ENCODE measurements at places on chromosomes 11 and 22. TPM values are rescaled to one million over a fixed set of nuclear protein-coding genes. Genes with fewer than 3 reads are reported as not detected.

DNA sequence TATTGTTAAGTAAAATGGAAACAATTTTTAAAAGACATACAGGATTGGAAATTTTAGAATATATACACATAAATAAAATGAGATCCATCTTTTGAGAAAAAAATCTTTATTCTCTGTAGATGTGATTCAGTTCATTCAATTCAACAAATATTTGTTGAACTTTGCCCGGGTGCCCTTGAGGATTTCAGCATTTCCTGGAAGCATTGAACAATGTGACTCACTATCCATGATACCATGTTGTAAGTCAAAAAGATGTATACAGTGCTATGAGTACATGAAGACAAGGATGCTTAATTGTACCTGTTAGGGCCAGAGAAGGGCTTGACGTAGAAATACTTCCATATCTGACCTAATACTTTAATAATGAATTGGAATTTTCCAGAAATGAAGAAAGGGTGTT lies 353.7 kb downstream of the METTL15 start:
- H3K27me3 ChIP-seq, result no peaks in the 10 kb centered on the region
- no peak overlapping the region for H3K4me3 ChIP-seq
- no peaks in the 10 kb centered on the region for H3K4me1 ChIP-seq
- no peak overlapping the region for H3K27ac ChIP-seq
- no peaks in the 10 kb centered on the region for H3K36me3 ChIP-seq

- H3K36me3 ChIP-seq, result no peaks in the 10 kb centered on the region
- no peak overlapping the region for H3K27ac ChIP-seq
- H3K27me3 ChIP-seq, result peaks cover 17% of the 10 kb centered on the region
- H3K4me1 ChIP-seq, result no peaks in the 10 kb centered on the region
- H3K4me3 ChIP-seq, result no peak overlapping the region
Measured at GRCh38 chr11:75135021-75135650, 15.8 kb upstream of the SLCO2B1 start.

GRCh38 chr11:88631497-88631896 lies 294.0 kb upstream of the CTSC start:
- no peaks in the 10 kb centered on the region for H3K4me1 ChIP-seq
- H3K27ac ChIP-seq, result no peak overlapping the region
- no peak for DNase-seq
- no peaks in the 10 kb centered on the region for H3K36me3 ChIP-seq
- no peaks in the 10 kb centered on the region for H3K27me3 ChIP-seq
- H3K4me3 ChIP-seq, result no peak overlapping the region

DNA sequence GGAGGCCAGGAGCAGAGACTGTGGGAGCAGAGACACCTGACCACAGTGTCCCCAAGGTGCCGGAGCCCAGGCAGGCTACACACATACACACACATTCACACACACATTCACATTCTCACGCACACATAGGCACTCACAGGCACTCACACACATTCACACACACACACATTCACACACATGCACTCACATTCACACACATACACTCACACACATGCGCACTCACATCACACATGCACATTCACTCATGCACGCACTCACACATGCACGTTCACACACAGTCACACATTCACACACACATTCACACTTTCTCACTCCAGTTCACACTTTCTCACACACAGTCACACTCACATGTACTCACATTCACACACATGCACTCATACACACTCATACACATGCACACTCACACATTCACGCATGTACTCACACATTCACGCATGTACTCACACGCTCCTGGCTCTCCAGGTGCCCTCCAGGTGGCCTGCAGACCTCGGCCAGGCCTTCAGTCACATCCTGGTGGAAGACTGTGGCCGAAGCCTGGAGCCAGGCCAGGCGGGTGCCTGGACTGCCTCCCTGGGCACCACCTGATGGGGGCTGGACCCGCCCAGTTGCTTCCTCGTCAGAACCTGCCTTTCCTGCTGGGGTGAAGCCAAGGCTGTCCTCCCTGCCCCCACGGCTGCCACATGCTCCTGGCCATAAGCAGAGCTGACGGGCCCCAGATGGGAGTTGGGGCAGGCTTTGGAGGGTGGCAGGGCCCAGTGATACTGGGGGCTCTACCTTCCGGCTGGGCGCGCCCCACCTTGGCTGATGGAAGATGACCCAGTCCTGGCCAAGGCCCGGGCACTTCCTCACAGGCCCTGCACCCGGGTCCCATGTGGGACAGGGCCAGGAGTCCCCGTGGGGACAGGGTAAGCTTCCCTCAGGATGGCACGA lies 89.5 kb downstream of the WNT7B start:
- no peaks in the 10 kb centered on the region for H3K36me3 ChIP-seq
- H3K4me1 ChIP-seq, result peaks cover 2% of the 10 kb centered on the region
- H3K27ac ChIP-seq, result no peak overlapping the region
- no peak for DNase-seq
- H3K4me3 ChIP-seq, result no peak overlapping the region

SELENOM gene
- polyA plus RNA-seq, result 52.7 TPM

All from large intestine (tissue), 12 donors.